NCI-H2171 treated with DMSO at 0.1 percent for 48 hours (cell line): ENCODE measurements at places on chromosomes 11 and 22.
A peak's percentile ranks its signal among the peaks of the same experiment; 100 is the strongest.

DNA sequence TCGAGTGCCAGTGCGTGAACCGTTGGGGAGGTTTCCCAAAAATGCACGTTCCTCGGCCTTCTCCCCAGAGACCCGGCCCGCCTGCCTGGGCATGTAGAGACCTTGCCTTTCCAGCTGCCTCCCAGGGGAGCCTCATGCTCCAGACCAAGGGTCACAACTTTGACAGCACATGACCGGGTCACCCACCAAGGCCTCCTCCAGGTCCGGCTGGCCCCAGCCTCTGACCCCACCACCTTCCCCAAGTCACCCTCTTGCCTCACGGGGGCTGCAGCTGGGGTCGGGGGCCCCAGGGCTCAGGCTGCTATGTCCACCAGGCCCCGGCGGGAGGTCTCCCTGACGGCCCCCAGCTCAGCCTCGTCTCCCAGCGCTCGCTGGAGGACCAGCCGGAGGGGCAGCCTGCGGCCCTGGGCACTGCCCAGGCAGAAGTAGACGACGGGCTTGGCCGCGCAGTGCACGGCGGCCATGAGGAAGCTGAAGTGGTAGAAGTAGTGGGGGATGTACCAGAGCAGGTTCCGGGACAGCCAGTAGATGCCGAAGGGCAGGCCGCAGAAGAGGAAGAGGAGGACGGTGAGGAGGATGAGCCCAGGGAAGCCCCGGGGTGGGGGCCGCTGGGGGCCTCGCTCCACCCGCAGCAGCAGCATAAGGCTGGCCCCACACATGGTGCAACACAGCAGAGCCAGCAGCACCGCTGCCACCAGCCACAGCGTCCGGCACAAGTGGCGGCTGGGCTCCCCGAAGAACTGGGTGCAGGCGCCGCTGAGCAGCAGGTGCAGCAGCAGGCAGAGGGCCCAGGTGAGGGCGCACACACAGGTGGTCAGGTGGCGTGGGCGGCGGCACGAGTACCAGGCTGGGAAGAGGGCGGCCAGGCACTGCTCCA lies 4.4 kb downstream of the MRGPRE start:
- no peak for DNase-seq

- DNase-seq, result no peak
These were observed 811.9 kb upstream of the LRRC4C start for GRCh38 chr11:42271306-42271705.

DNA sequence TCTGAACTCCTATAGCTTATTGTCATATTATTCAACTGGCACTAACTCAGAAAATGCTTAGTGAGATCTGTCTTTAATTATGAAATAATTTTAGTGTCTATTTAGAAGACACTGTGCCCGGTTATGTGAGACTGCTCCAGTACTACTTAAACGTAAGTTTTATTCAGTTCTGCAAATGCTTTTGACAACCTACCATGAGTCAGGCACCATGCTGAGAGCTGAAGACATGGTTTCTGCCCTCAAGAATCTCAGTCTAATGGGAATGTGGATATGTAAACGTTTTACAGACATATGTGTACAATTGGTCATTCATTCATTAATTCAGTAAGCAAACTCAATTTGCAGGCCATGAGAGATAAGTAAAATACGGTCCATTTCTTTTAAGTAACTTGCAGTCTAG lies 40.0 kb downstream of the DCUN1D5 start:
- no peak for DNase-seq

- DNase-seq, result no peak
These were observed 42.9 kb upstream of the CRYBB3 start for GRCh38 chr22:25156736-25157135.

- DNase-seq, result no peak
These were observed 3.3 kb upstream of the SCARF2 start for GRCh38 chr22:20440637-20441591.

DNA sequence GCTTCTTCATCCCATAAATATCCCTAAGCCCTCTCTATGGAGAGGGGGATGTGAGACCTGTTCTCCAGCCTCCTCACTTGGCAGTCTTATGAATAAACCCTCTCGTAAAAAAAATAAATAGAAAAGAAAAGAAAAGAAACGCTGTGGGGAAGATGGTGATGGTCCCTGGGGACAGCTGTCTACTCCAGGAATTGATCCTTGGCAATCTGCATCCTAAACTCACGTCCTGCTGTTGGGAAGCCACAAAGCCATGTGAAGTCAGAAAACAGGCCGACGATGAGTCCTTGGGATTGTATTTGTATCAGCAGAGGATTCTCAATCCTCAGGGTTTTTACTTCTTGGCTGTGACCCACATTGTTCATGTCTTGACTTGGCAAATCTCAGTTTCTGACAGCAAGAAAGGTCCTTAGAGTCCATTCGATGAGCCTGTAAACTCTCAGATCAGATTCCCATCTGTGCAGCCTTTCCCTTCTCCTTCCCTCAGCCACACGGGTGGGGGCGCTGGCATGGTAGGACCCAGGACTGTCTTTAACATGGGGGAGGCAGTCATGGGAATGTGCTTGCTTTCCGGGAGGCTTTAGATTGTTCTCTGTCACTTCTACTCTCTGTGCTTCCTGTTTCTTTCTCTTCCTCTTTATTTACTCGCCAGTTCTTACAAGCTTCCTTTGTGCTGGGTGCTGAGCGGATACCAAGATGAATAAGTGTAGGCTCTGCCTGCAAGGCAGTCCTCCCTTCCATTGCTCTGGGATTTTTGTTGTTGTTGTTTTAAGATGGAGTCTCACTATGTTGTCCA lies 24.9 kb downstream of the TCP11L1 start:
- DNase-seq, result no peak

GRCh38 chr11:119337581-119338317 lies 2.9 kb downstream of the C1QTNF5 start:
- no peak for DNase-seq

DNA sequence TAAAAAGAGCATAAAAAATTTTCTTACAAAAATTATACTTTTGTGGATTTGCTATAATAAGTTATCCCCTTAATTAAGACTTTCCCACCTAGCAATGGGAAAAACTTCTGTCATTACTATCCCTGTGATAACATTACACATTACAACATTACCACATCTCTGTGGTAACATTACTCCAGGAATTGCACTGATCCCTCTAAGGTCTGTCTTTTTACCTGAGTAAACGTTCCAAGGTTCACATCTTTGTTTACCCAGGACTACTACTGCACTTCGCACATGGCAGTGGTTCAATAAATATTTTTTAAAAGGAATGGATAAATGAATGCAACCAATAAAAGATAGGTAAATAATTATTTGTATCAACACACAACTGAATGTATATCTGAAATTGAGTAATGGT lies 92.4 kb upstream of the NOX4 start:
- DNase-seq, result no peak

- peak; percentile 89 for DNase-seq
These were observed 2.6 kb upstream of the SUN2 start for GRCh38 chr22:38758276-38758945.

GRCh38 chr22:37062702-37063381 lies 11.3 kb downstream of the KCTD17 start:
- no peak for DNase-seq

- DNase-seq, result peak; percentile 67
These were observed 63.7 kb downstream of the CYTH4 start for GRCh38 chr22:37345863-37346504.

GRCh38 chr11:20015101-20015500 lies 145.2 kb downstream of the DBX1 start:
- DNase-seq, result no peak

DNA sequence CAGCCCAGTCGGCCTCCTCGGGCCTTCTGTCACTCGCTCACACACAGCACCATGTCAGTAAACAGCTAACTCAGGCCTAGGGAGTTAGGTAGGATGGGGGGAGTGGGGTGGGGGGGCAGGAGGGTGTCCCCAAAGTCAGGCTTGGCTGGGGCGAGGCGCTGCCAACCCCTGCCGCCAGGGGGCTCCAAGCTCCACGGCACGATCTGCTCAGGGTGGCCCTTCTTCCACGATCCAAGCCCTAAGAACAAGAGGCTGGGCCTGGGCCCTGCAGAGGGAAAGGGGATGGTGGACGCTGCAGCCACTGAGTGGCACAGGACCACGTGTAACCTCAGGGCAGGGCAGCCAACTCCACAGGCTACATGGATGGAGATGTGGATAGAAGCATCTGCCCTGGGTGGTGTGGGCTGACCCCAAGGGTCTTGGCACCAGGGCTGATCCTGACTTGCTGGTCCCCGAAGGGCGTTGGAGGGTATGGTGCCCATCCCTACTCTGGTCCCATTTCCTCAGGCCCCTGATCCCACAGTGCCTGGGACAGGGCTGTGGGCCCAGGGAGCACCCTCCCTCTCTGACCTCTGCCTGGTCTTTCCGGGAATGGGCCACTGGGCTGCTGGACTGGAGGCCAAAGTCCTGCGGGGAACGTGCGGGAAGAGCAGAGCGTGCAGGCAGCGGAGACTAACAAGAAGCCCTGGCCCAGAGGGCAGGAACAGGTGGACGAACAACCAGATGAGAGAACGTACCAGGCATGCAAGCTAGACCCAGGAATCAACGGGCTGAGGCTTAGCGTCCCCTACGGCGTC lies 29.1 kb upstream of the TXNRD2 start:
- DNase-seq, result peak; percentile 44

GRCh38 chr11:44671234-44671633 lies 55.5 kb upstream of the TSPAN18 start:
- no peak for DNase-seq

GRCh38 chr11:116422956-116423600 lies 349.7 kb downstream of the BUD13 start:
- no peak for DNase-seq
